ENCODE measurements at places on chromosomes 12 and 14.

GRCh38 chr12:110627500-110628195, 13.7 kb downstream of the TCTN1 start:
- no peak for DNase-seq

DNA sequence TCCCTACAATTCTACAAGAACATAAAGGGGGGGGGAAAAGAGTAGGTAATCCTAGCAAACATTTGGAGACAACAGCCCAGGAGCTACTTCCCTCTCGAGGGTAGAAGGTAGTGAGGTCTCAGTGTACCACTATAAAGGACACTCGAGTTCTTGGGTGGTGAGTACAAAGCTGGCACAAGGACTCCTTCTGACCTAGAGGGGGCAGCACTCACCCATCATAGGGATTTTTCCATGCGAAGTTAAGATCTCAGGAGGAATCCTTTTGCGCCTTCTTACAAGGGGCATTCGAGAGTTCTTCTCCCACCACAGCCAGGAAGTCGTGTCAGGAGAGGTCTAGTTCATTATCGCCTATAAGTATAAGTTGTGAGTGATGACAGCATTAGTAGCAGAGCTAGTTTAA, 200.2 kb upstream of the RBM19 start:
- no peak for DNase-seq

GRCh38 chr14:37171678-37172023, 755 bp downstream of the SLC25A21 start:
- DNase-seq: no peak

DNA sequence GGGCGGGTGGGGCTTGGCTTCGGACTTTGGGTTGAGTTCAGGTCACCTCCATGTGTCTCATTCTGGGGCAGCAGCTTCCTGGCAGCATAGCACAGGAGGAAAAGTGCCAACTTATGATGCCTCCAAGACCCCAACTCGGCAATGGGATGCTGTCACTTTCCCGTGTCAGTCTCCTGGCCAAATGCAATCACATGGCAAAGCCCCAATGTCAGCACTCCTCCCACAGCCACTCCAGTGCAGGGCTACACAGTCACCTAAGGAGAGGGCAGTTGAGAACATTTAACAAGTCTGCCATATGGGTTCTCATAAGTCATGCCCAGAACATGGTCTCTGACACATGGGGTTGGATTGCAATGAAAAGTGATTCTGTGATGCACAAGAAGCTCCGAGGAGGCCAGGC, 26.7 kb downstream of the ELK3 start:
- DNase-seq: no peak

DNA sequence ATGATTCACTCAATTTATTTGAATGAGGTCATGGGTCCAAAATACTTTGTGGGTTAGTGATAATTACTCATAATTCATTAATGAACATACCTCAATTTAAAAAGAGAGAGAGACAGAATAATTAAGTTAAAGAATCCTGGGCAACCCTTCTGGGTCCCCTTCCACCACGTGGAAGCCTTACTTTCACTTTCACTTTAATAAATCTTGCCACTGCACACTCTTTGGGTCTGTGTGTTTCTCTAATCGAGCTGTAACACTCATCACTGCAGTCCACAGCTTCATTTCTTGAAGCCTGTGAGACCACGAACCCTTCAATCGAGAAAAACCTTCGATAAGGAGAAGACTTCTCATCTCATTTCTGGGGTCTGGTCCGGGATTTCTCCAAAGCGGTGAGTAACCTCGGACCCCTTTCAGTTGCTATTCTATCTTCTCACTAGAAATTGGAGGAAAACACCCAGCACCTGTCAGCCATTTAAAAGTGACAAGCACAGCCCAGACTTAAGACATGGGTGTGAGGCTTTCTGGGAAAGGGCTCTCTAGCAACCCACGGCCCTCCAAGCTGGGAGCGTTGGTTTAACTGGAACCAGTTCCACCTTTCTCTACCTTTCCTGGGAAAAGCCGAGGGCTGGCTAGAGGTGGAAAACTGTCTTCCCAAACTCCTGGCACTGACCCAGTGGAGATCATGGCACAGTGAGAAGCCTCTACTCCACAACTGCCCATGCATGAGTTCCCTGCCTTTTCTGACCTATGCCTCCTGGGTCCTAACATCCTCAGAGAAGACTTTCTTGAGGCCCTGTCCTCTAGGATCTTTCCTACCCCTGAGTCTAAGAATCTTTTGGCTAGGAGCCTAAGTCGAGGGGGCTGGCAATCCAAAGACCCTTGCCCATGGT, 148.8 kb upstream of the ATF7IP start:
- no peak for DNase-seq

- DNase-seq: no peak
These were observed 13.8 kb upstream of the ANAPC5 start for GRCh38 chr12:121366063-121366459.

DNA sequence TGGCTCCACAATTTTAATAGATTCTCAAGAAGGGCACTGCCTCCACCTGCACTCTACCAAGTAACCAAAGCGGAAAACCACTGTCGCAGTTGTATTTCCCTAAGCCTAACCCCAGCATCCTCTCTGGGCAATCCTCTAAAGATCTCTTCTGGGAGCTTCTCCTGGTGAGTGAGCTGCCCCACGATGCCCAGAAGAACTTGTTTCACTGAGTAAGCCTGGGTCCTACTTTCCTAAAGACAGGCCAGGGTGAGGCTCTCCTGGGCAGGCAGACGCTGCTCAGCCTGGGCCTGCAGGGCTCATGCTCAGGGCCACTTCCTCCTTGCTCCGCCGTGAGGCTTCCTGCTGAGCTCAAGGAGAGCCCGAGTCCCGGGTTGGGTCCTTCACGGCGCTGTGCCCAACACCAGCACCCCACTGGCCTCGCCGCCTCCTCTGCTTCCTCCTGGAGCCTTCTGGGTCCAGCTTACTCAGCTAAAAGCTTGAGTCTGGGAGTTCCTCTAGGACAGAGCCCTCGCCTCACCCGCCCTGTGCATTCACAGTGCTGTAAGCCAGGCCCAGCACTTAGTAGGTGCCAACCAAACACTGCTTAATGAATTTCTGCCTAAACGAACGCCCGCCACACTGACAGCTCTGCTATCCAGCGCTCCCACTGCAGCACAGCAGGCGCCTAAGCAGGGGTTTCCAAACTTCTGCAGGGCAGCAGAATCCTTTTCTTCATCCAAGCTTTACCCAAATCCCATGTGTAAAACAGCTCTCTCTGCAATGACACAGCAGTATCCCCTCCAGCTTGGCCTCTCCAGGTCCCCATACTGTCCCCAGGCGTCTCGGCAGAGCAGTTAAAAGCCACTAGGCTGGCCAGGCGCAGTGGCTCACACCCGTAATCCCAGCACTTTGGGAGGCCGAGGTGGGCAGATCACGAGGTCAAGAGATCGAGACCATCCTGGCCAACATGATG, 5.7 kb downstream of the RAB35 start:
- DNase-seq: peak; percentile 12

DNA sequence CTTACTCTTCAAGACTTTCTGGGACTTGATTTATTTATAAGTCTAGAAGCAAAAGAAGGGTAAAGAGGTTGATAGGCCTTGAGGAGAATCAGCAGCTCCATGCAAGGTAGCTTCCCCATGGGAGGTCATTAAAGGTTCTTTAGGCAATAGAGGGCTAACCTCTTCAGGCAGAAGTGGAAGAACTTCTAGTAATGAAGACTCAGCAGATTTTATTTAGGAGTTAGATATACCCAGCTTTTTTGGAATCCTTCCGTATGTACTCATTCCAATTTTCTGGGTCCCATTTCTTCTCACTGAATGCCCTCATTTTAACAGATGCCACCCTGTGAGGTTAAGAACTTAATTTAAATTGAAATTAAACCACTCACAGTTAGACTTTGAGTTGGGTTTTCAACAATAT, 565.6 kb downstream of the LRFN5 start:
- no peak for DNase-seq

DNA sequence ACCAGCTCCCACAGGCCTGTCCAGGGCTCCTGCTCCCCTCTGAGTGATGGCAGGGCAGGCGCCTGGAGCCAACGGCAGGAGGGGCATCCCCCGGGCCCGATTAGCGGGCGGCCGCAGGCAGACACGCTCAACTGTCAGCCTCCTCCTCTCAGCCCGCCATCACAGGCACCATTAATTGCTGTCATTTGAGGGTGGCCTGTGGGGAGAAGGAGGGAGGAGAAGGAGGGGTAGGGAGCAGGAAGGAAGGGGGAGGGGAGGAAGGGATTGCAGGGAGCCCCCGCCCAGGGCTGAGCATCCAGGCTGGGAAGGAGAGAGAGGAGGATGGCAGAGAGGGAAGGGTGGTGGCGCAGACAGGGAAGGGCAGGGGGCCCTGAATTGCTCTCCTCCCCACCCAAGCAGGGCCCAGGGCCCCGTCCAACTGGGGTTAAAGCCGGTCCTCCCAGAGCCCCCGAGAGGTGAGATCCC, 36.1 kb downstream of the NCOR2 start:
- DNase-seq: no peak

DNA sequence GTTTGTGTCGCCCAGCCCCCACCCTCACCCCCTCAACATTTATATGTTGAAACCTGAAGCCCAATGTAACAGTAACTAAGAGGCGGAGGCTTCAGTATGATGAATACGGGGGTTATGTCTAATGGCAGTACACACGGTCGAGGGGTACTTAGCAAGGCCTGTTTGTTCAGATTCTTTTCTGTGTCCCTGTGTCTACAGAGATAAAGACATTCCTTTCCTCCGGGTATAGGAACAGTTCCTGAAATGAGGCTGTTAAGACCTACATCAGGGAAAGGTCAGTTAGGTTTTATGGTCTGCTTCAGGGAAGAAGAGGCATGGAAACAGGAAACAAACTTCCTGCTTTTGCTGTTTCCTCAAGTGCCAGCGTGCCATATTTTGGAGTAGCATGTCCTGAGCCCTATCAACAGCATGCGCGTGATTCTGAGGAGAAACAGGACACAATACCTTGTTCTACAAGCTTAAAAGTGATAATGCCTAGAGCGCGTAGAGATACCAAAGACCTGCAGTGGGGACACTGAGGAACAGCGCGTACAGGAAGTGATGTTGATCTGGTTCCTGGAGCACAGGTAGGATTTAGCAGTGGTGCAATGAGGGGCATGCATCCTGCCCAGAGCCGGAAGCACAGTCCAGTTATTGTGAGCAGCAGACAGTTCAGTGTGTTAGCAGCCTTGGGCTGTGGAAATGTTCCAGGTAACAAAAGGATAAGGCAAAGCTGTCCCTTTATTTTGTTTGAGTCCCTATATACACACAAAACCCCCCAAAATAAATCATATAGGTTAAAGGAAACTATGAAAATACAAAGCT, 47.2 kb downstream of the FGD4 start:
- DNase-seq: no peak

GRCh38 chr14:62117751-62118105, 355.5 kb downstream of the SNAPC1 start:
- no peak for DNase-seq

- no peak for DNase-seq
These were observed 48.6 kb upstream of the GTF2A1 start for GRCh38 chr14:81269100-81269978.

DNA sequence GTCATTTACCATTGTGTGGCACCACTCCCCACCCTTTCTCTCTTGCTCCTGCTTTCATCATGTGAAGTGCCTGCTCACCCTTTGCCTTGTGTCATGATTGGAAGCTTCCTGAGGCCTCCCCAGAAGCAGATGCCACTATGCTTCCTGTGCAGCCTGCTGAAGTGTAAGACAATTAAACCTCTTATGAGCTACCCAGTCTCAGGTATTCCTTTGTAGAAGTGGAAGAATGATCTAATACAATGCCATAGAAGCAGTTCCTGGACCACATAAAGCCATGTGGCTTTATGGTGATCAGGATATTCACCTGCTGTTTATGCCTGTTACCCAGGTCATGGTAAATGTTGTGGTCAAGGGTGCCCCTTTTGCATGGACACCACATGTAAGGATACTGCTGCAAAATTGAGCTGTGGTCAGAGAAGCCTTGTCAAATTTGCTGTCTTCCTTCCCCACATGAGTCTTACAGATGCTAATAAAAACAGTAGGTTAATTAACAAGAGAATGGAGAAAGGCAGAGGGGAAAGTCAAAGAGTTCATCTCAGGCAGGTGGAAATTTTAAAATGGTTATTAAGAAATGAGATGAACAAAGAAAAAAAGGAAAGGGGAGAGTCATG, 112.8 kb upstream of the IFNG-AS1 start:
- DNase-seq: no peak

DNA sequence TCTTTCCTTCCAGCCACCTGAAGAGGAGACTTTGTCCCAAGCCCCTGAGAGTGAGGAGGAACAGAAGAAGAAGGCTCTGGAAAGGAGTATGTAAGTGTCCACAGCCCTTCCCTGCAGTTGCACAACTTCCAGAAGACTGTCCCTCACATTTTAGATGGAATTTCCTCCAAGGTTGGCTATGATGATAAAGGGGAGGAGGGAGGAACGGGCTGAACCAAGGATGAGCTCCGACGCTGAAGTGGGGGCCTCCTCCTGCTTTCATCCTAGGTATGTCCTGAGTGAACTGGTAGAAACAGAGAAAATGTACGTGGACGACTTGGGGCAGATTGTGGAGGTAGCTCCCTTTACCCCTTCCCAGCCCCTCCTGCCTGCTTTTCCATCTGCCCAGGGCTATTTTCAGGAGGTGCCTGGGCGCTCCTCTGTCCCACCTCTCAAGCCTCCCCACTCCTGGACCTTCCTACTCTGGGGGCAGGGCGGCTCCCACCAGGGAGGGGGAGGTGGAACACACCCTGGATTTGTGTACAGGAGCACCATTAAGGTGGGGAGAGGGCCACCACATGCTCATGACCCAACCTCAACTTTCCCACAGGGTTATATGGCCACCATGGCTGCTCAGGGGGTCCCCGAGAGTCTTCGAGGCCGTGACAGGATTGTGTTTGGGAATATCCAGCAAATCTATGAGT, 2.3 kb downstream of the ARHGEF25 start:
- no peak for DNase-seq

GRCh38 chr12:103469719-103470118, 26.0 kb downstream of the C12orf42 start:
- DNase-seq: no peak

GRCh38 chr12:4855121-4855924, 54.4 kb upstream of the KCNA1 start:
- DNase-seq: no peak

GRCh38 chr12:123741937-123742572, 20.0 kb upstream of the DNAH10 start:
- no peak for DNase-seq

DNA sequence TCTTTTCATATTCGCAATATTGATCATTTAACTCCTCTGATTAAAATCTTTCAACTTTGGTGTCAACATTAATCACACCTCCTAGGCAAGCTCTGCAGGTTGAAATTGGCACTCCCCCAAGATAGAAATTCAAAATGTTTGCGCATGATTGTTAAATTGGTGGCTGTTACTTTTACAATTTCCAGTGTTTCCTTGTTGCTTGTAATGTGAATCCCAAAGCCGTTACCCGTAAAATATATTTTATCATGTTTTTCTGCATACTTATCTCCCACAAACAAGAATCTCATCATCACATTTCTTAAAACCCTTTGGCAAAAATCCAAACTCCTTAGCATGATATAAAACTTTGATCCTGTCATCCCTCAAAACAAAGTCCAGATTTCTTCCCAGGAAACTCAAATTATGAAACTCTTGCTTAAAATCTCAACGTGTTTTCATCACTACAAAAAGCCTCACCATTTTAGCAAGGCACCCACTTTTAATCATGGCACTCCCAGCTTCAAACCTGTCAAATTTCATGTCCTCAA, 14.7 kb downstream of the RTL1 start:
- DNase-seq: no peak

- no peak for DNase-seq
These were observed 10.3 kb downstream of the KRT85 start for GRCh38 chr12:52356762-52357580.

GRCh38 chr14:62670526-62670925, 374.7 kb downstream of the KCNH5 start:
- no peak for DNase-seq
